ENCODE measurements at places on chromosomes 12 and 14. TPM values are rescaled to one million over a fixed set of nuclear protein-coding genes. Genes with fewer than 3 reads are reported as not detected.
A peak's percentile ranks its signal among the peaks of the same experiment; 100 is the strongest.

The SOX5 gene
- 0.69 TPM for total RNA-seq

DNA sequence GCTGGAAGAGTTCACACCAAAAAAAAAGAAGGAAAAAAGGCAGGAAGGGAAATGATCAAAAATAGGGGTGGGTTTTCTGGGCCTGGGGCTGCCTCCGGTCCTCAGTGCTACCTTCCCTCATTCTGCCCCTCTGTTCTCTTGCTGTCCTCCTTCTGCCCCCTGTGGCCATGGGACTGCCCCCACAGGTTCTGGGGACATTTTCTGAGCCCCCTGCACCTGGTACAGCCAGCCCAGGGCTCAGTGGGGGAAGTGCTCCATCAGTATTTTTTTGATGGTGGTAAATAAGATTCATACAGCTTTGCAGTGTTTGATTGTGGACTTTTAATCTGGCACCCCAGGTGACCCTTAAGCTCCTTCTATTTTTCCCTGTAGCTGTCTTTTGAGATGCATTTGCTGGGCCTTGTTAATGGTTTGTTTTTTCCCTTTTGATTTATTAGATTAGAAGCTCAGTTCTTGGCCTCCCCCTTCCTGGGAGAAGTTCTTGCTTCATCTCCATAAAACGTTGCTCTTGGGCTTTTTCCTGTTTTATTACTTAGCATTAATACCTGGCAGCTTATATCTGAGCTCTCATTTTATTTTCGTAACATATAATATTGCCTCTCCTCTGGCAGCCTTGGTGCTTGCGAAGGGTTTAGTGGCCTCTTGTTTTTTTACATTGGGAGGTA lies 43.1 kb downstream of the CHST11 start:
- DNase-seq, result no peak

DNA sequence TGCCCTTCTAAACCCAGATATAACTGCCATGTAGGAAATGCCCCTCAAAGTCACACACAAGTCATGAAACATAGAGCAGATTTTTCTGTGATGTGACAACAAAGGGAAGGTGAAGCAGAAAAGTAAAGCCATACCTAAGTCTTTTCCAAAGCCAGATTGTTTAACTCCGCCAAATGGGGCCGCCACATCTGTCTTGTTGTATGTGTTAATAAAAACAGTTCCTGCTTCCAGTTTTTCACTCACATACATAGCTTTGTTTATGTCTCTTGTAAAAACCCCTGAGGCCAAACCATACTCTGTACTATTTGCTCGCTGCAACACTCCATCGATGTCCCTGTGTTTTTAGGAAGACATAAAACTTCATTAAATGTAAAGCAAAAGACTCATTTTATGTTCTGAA lies 40.3 kb downstream of the NOPCHAP1 start:
- DNase-seq, result no peak

- no peak for DNase-seq
Observed at GRCh38 chr12:52703424-52703823, at the start of gene KRT77. TSS of gene KRT77 (minus strand) at chr12:52703524. CDS start at chr12:52703434, 90 bp downstream.

The C1R gene
- total RNA-seq, result 2.2 TPM

DNA sequence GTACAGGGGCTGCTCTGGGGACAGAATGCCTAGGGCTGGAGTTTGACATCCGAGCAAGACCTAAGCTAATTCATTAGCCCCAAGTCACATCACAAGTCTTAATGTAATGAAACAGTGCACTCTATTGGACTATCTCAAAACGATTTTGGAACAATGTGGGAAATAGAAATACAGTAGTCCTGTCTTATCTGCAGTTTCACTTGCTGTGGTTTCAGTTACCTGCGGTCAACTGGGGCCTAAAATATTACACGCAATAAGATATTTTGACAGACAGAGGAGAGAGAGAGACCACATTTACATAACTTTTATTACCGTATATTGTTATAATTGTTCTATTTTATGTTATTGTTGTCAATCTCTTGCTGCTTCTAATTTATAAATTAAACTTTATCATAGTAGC lies 21.1 kb downstream of the MOAP1 start:
- no peak for DNase-seq

GRCh38 chr14:35336494-35337268 lies 44.5 kb downstream of the PSMA6 start:
- no peak for DNase-seq

- DNase-seq, result no peak
Observed at GRCh38 chr14:22255017-22255950, 333.7 kb downstream of the DAD1 start.

The NANOG gene
- total RNA-seq, result not detected

GRCh38 chr14:75049731-75050201 lies 1.5 kb downstream of the MLH3 start:
- no peak for DNase-seq

GRCh38 chr14:59199614-59200013 lies 11.1 kb downstream of the DAAM1 start:
- no peak for DNase-seq

- no peak for DNase-seq
Observed at GRCh38 chr12:104143002-104143401, 5.0 kb upstream of the NFYB start.

The IFNG-AS1 gene
- 0.48 TPM for total RNA-seq

The RHOJ gene
- not detected for total RNA-seq

The CLEC2A gene
- total RNA-seq, result not detected

- no peak for DNase-seq
Observed at GRCh38 chr14:77309131-77309530, 11.6 kb downstream of the POMT2 start.

- no peak for DNase-seq
Observed at GRCh38 chr12:13851828-13852227, 129.6 kb downstream of the GRIN2B start.

DNA sequence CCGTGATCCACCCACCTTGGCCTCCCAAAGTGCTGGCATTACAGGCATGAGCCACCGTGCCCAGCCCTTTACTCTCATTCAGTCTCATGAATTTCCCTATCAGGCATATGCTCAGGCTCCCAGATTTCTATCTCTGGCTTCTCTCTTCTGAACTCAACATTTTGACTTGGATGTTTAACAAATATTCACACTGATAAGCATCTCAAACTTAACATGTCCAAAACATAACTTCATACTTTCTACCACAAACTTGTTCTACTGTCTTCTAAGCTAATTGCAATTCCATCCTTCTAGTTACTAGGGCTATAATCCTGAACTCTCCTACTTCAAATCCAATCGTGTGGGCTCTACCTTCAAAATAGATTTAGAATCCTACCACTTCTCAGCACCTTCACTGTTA lies 73.9 kb upstream of the PAWR start:
- no peak for DNase-seq

GRCh38 chr12:47990351-47991105 lies 13.7 kb downstream of the COL2A1 start:
- DNase-seq, result peak; percentile 78
